ENCODE measurements at places on chromosomes 6 and 20.

GRCh38 chr6:158766621-158767455, 52.3 kb downstream of the EZR start:
- DNase-seq: no peak

DNA sequence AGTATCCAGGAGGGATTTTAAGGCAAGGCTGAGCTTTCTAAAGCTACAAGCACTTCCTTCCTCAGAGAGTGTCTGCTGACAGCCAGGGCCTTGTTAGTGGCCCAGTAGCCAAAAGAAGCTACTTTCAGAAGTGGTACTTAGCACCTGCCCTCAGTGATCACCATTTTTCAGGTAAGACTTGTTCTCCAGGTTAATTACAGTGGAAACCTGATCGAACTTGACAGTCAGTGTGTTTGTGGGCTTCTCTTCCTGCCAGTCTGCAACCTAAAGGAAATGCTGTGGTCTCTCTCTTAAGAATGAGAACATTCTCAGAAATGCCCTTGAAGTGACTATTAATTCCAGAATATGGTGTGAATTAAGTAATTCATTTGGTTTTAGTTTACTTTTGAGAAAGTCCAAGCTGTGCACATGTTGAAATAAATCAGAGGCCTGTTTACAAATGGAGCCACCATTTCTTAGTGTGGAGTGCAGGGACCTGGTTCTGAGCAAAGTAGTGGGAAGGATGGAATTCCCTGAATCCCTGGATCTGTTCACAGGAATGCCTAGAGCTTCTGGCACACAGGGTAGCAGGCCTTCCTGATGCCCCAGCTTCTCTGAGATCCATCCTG, 185.3 kb upstream of the AGPAT4 start:
- no peak for DNase-seq

DNA sequence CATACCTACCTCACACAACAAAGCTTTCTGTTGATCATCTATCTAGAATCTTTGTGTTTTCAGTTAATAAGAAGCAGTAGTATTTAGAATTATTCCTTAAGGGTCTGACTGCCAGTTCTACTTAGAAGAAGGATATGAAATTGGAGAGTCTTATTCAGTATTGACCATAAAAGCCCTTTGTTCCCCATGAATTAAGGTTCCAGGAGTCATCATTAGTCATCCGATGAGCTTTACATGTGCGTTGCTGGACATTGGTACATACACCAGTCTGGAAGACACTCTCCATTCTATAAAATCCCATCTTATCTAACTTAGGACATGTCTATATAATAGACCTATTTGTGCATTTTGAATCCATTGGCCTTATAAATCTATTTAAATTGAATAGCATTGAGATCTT, 34.4 kb upstream of the RNF217 start:
- no peak for DNase-seq

DNA sequence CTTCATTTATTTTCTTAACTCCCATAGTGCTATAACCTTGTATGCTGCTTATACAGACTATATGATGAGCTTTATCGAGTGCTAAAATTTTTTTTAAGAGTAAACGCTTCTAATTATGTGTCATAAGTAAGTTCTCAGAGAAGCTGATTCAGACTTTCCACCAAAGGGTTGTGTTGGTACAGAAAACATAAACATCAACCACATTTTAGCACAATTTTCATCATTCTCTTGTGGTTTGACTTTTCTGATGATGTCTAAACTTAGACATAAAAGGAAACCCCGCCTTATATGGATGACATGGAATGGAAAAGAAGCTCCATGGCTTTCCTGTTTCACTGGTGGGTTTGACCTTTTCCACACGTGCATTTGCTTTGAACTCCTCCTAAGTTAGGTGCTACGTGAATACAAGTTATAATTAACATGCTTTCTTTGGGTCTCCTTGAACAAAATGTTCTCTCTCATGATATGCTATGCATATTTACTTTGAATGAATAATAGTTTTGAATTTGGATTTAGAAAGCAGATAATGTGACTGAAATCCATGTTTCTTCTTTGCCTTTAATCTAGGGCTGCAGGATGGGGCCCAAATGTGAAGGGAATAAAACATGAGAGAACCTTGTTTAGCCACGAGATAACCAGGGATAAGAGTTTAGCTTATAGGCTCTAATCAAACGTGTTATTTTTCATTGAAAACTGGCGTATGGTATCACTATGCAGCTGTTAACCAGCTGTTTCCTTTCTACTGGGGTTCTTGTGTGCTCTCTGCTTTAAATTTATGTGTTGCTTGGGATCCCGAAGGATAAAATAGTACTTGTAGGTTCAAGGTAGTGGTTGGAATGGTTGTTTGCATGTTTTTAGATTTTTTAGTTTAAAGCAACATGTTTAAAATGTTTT, 127.1 kb upstream of the AHI1 start:
- DNase-seq: no peak

GRCh38 chr6:65064844-65065243, 642.2 kb downstream of the EYS start:
- DNase-seq: no peak

DNA sequence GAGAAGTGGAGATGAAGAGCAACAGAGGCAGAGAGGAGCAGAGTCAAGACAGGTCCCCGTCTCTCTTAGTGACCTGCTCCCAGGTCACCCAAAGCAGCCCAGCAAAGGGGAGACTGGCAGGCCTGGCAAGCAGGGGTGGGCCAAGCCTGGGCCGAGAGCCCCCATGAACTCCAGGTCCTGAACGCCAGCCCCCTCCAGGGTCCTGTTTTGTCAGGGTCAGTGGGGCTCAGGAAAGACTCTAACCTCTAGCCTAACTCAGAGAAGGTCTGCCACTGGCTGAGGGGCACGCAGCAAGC, 1.2 kb downstream of the NECAB3 start:
- no peak for DNase-seq

DNA sequence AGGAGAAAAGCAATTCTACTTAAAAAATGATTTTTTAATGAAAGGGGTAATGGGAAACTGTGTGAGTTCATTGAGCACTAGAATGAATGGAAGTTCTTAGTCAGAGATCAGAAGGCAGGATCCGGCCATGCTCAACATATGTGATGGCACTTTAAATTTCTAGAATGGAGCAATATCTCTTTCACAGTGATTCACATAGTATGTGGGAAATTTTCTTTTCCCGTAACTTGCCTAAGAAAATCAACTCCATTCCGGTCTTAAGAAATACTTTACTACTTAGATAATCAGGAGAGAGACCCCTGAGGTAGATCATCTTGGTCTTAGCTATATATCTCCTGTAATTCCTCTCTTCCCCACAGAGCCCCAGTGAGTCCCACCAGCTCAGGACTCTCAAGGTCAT, 131.8 kb downstream of the SCML4 start:
- DNase-seq: no peak

DNA sequence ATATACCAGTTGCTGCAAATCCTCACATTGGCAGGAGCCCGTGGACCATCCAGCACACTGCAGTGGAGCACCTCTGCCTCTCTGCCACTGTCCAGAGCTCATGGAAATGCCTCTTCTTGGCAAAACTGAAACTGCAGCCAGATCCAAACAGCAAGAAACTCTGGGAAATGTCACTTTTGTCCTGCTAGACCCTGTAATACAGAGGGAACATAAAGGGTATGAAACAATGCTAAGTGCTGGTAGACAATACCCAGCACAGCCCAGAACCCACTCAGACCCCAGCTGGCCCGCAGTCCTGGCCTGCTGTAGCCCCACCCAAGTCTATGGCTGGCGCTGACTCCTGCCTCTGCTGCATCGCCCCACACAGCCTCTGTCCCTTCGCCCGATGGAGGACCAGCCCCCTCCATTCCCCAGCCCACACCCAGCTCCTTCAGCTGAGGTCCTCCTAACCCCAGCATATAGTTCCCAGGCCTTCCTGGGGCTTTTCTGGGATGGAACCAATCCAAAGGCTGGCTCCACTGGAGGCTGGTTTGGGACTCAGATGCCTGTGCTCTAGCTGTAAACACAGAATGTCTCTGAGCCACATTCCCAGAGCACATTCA, 242.5 kb downstream of the LRFN2 start:
- DNase-seq: no peak

DNA sequence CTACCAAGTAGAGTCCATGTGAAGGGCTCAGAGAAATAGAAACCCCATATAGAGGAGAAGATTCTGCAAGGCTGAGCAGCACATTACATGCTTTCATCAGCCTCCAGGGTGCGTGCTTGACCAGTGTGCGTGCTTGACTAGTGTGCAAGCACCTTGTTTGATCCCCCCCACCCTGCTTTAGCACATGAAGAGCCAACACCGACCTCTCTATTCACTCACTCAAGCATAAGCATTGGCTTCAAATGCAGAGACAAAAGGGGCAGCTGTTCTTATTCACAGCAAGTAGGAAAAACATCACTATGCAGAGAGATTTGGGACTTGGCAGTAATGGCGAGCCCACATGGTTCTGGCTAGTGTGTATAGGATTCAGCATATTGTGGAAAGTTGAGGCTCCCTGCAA, 278.7 kb upstream of the RNF217 start:
- DNase-seq: no peak

DNA sequence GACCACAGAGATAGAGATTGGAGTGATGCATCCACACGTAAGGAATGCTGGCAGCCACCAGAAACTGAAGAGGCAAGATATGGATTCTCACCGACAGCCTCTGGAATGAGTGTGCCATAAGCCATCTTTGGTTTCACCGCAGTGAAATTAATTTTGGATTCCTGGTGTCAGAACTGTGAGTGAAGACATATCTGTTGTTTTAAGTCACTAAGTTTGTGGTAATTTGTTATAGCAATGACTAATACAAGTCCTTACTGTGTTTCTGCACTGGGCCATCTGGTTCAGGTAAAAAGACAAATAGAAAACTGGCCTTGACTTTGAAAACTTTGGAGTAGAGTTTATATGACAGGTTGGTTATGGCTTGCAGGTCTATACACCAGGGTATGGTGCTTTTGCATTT, 261.9 kb downstream of the PHF3 start:
- no peak for DNase-seq

- no peak for DNase-seq
Measured at GRCh38 chr6:69489970-69490369, 306.8 kb downstream of the LMBRD1 start.

GRCh38 chr6:166343150-166343487, 774 bp upstream of the SFT2D1 start:
- DNase-seq: no peak

DNA sequence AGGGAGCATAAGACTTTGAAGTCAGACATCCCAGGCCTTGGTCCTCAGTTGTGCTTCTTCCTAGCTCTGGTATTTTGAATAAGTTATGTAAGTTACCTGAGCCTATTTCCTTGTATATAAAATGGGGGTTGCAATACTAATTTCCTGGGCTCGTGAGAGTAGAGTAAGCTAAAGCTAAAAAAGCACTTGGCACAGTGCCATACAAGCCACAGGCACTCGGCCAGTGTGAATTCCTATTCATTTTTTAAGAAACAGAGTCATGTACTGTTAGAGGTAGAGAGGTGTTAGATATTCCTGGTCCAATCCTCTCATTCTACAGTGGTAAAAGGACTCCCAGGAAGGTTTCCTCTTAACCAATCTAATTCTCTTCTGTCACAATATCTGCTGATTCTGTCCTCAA, 79.6 kb upstream of the EPB41L1 start:
- no peak for DNase-seq

DNA sequence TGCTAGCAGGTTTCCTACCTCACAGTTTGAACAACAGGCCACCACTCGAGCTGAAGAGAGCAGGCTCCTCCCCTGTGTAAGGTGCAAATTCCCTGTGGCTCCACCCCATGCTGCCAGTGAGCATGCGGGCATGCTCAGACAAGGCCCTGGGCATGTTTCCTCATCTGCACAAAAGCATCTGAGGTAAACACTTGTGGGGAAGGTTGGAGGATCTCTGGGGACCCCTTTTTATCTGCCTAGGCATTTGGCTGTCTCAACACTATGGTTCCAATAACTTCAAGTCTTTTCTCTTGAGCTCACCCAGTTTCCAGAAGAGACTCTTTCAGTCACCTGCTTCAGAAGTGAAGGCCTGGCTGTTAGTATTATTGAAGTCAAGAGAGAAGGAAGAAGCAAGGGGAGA, 9.4 kb downstream of the C6orf58 start:
- no peak for DNase-seq

- no peak for DNase-seq
Measured at GRCh38 chr6:41224800-41225199, 3.3 kb upstream of the TREML4 start.

GRCh38 chr6:33896391-33897188, 92.8 kb upstream of the MLN start:
- no peak for DNase-seq

- DNase-seq: no peak
Measured at GRCh38 chr6:39792540-39793450, 619 bp downstream of the DAAM2 start.

DNA sequence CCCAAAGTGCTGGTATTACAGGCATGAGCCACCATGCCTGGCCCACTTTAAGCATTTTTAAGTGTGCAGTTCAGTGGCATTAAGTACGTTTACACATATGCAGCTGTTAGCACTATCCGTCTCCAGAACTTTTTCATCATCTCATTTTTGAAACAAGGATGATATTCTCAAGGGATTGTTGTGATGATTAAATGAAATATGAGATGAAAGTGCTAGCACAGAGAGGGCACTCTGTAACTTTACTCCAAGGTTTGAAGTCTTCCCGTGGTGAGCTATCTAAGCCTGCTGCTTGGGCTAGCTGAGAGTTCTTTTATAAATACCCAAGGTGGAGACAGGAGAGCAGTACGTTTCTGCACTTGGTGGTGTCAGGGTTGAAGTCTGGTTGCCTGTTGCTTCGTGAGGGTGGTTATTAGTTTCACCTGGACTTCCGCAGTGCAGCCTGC, 6.6 kb downstream of the TM9SF4 start:
- no peak for DNase-seq

DNA sequence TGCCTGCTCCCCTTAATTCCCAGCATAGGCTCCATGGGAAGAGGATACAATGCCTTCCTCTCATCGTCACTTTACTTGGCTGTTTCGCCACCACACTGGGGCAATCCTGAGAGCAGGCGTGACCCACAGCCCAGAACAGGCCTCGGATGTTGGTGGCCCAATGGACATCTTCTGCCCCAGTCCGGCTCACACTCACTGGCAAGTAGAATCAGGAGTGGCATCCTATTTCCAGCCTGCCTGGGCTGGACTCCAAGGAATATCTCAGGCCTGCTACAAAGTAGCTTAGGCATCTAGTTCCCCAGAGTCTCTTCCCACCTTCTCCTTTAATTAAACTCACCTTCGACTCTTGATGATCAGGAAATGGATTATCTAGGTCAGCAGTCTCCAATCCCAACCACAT, 110.5 kb downstream of the LRFN2 start:
- DNase-seq: no peak

DNA sequence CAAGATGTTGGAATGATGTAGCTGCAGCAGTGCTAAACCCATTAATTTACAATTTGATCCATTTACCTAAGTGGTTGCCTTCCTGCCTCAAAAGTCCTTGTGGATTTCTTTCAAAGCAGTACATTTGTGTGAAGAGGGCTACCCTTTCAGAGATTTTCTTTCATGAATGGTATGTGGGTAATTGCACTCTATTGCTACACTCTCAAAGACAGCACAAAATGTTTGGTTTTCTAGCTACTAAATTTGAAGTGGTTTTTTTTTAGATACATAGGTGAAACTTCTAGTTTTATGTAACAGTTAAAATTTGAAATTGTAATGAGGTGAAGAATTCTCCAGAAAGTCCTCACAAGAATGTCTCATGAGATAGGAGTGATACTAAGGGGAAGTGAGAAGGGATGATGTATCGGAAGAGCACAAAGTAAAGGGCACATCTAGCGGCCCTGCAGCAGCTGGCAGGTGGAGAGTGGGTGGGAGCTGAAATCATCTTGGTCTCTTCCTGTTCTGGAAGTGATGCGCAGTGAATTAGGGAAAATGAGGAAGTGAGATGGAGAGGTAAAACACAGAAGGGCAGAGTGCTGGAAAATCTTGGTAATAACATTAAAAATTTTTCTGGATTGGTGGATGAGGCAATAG, 236.8 kb upstream of the MAN1A1 start:
- no peak for DNase-seq
